NCI-H510A (cell line): ENCODE measurements at places on chromosomes 13 and 19.

DNA sequence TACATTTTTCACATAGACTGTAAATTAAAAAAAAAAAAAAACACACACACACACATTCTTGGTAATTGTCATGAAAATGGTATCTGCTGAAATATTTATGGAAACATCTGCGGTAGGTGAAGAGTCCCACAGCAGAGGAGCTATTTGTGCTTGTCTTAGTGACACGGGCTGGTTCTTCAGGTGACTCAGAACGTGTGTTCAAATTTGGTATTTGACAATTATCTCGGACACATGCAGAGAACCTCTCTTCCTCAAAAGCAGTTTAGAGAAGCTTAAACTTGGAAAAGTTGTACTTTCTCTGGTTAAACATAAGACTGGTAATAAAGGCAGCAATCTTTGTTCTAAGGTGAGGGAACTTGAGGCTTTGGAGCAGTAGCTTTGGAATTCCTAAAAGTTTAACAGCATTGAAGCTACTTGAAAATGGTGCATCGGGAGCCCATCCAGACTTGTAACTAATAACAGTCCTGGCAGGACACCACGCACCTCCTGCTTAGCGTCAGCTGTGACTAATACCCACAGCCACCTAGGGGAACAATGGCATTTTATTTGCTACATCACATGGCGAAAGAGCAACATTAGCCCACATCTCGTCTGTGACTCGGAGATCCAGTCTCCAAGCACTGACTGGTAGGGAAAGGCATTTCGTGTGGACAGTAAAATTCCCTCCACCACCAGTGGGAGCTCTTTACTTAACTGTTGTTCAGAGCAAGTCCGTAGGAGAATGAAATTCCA is 1505.1 kb upstream of the SLC10A2 start:
- peak; percentile 12 for DNase-seq

DNA sequence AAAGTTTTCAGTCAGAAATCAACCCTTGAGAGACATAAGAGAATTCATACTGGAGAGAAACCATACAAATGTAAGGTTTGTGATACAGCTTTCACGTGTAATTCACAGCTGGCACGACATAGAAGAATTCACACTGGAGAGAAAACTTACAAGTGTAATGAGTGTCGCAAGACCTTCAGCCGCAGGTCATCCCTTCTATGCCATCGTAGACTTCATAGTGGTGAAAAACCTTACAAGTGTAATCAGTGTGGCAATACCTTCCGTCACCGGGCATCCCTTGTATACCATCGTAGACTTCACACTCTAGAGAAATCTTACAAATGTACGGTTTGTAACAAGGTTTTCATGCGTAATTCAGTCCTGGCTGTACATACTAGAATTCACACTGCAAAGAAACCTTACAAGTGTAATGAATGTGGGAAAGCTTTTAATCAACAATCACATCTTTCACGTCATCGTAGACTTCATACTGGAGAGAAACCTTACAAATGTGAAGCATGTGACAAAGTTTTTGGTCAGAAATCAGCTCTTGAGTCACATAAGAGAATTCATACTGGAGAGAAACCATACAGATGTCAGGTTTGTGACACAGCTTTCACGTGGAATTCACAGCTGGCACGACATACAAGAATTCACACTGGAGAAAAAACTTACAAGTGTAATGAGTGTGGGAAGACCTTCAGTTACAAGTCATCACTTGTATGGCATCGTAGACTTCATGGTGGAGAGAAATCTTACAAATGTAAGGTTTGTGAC is 15.7 kb upstream of the ZNF701 start:
- DNase-seq: no peak

- DNase-seq: no peak
Measured at GRCh38 chr19:5977222-5977784, 637 bp downstream of the RANBP3 start.

- DNase-seq: no peak
Measured at GRCh38 chr13:39918620-39919236, 263.3 kb downstream of the COG6 start.

- DNase-seq: no peak
Measured at GRCh38 chr13:73599232-73600128, 534.7 kb downstream of the KLF12 start.

- DNase-seq: no peak
Measured at GRCh38 chr13:46176756-46177155, 5.2 kb downstream of the LCP1 start.

DNA sequence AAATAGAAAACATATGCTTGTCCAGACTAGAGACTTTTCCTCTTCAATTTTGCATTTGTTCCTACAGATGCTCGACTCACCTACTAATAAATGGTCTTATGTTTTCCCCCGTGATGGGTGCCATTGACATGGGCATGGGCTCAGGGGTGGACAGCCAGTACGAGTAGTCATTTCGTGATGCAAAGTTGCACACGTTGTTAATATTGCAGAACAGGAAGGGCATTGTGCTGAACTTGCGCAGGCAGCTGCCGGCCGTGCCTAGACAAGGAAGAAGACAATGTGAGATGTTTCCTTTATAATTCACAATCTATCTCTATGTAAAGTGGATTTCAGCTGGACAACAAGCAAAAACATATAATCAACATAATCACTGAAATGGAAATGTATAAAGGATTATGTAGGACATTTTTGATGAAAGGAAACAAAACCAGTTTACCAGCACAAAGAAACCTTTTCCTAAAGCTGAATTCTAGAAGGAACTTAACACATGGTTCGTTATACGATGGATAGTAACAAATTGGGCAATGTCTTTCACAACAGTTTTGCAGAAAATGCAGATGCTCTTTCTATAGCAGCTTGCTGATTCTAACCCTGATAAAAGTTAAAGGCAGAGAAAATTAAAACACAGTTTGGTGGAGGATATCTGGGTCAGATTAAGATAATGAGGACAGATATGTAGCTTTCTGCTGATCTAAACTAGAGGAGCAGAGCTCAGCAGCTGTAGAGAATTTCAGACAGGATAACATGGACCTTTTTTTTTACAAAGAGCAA is 145.7 kb downstream of the COL4A1 start:
- no peak for DNase-seq

DNA sequence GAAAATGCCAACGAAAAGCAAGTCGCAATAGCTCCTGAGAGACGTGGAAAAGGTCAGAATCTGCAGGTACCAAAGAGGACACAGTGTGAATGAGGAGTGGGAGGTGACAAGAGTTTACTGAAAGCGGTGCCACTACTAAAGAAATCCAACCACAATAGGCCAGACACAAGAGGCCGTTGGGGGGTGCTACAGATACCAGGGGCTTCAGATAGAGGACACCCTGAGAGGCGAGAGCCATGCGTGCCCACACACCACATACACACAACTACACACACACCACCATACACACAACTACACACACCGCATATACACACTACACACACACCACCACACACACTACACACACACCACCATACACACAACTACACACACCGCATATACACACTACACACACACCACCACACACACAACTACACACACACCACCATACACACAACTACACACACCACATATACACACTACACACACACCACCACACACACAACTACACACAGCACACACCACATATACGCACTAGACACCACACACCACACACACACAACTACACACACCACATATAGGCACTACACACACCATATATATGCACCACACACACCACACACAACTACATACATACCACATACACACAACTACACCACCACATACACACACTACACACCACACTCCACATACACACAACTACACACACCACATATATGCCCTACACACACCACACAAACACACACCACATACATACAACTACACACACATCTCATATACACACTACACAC is 28.5 kb downstream of the CRYL1 start:
- DNase-seq: no peak

DNA sequence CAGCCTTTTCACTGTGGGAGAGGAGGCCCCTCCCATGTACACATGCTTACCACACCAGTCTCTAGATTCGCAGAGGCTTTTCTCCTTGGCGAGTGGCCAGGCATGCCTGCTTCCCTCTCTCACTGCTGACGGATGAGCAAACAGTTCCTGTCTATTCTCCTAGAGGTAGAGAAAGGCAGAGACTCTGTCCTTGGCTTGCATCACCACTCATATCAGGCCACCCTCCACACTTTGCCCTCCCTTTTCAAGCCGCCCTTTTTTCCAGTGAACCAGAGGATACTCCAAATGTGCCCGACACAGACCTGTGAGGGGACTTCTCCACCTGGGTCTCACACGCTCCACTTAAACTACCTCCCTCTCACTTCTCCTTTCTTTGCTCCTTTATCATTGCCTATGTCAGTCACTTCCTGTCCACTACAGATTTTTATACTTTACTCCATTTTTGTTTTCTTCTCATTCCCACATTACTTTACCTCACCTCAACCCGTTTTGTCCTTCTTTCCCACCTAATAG is 284.6 kb downstream of the DNAJC15 start:
- peak; percentile 29 for DNase-seq

DNA sequence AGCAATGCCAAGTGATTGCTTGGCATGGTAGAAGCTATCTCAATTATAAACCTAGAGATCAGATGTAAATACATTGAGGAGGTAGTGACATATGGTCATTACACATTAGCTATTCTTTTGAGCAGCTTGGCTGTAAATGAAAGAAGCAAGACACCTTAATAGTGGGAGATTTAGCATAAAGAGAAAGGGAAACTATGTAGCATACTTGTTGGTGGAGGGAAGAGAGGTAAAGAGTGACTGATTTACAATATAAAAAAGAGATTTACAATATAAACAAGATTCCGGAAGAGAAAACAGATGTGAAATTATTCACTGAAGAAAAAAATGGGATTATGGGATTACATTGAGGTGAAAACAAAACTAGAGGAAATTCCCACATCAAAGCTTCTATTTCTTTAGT is 2009.6 kb downstream of the OLFM4 start:
- no peak for DNase-seq

GRCh38 chr13:97212601-97213040 is 9.5 kb upstream of the MBNL2 start:
- no peak for DNase-seq

- DNase-seq: no peak
Measured at GRCh38 chr13:106212386-106213010, 323.0 kb downstream of the EFNB2 start.

DNA sequence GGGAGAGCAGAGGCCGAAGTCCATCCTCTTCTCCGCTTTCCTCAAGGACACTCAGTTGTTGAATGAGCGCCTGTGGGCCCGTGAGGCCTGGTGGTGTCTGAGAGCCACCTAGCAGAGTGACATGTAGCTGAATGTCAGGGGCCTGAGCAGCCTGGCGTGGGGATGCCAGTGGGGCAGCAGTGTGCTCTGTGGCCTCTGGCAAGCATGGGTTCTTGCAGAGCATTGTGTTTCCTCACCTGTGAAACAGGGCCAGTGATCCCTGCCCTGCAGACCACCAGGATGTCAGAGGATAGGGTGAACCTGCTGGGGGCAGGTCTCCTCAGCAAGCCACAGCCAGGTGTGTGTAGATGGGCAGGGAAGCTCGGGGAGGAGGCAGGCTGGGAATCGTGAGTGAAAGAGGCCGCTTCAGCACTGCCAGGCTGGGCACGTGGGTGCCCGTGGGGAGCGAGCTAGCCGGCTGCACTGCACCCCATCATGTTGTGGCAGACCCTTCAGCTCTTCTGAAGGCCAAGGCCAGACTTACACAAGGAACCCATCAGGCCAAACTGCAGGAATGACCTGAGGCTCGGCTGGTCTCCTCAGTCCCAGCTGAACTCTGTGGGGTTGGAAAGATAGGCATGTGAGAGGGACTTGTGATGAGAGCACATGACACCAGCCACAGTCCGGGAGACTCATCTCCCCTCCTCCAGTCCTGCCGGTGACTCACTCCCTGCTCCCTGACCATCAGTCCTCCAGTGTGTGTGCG is 5.0 kb downstream of the PPP1R37 start:
- no peak for DNase-seq

DNA sequence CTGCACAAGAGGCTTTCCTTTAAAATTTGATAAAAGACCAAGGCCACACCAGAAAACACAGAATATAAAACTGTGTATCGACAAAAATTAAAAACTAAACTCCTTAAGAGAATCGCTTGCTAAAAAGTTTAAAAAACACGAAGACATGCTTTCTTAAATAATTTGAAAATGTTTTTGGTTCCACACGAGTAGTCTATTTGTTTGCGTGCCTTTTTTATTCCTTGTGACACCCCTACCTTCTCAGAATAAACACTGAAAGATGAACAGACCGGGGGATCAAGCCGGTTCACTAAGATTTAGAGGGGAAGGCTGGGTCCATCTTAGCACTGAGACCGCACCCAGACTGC is 256.4 kb upstream of the STARD13 start:
- no peak for DNase-seq

DNA sequence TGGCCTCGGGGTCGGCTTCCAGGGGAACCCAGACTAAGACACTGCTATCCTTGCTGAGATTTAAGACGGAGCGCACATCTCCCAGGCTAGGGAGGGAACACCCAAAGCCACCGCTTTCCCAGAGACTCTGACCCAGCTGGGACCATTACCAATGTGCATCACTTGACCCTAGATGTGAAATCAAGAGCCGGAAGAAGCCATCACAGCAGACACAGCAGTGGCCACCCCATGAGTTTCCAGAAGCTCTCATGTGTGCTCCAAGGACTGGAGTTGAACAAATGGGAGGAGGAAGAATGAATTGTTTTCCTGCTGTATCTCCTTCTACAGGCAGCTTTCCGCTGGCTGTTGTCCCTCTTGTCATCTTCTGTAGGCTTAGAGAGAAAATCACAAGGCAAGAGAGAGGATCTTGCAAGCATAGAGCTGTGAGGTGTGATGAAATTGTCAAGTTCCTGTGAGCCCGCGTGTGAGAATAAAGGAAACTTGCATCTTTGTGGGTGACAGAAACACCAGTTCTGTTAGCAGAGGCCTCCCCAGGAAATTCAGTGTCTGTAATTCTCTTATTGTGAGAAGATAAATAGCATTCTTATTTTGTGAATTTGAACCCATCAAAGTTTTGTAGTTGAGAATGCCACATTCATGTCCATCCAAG is 711.8 kb downstream of the UQCRFS1 start:
- DNase-seq: no peak

DNA sequence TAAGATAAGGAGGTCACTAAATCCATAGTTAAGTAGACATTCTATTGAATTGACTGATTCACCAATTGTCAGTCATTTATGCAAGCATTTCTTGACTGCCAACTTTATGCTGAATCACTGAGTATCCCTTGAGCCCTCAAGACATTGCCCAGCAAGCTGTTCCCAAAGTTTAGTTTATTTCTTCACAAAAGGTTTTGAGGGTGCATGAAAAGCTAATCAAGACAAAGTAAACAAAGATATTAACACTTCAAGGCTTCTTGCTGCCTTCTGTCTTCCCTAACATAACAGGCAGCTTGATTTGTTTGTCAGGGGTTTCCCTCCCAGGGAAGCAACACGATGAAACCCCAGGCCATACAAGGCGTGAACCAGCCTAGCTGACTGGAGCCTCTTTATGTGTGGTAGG is 374.4 kb downstream of the SPRY2 start:
- no peak for DNase-seq

GRCh38 chr13:97135883-97136282 is 86.2 kb upstream of the MBNL2 start:
- no peak for DNase-seq
